ENCODE measurements at places on chromosomes 1 and 21.

- no peaks in the 10 kb centered on the region for H3K27me3 ChIP-seq
- H3K4me3 ChIP-seq = no peak overlapping the region
- H3K4me1 ChIP-seq = no peaks in the 10 kb centered on the region
- DNase-seq = no peak
- H3K27ac ChIP-seq = no peak overlapping the region
Measured at GRCh38 chr21:44734026-44734745, 22.8 kb upstream of the TSPEAR start.

DNA sequence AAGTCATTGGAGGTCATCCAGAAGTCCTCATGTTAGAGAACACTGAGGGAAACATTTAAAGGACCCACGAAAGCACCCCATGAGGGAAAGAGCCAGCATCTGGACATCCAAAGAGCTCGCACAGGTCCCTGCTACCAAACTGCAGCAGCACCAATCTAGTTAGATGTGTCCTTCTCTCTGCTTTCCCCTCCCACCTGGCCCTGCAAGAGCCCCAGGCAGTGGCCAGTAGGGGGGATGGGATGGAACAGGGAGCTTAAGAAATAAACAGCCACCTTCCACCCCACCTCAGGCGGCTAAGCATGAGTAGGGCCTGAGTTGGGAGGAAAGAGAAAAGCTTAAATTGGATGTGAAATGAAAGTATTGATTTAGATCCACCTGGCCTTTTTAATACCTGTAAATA lies 175.9 kb upstream of the KCND3 start:
- H3K27me3 ChIP-seq = no peaks in the 10 kb centered on the region
- no peaks in the 10 kb centered on the region for H3K36me3 ChIP-seq

GRCh38 chr21:33587792-33588484 lies 546 bp downstream of the DONSON start:
- no peak for DNase-seq
- peaks cover 14% of the 10 kb centered on the region for H3K4me1 ChIP-seq
- peak overlapping the region; percentile 60 for H3K4me3 ChIP-seq
- H3K36me3 ChIP-seq = no peaks in the 10 kb centered on the region

GRCh38 chr1:203492748-203493130 lies 1.2 kb upstream of the OPTC start:
- DNase-seq = no peak
- H3K36me3 ChIP-seq = no peaks in the 10 kb centered on the region
- peaks cover 9% of the 10 kb centered on the region for H3K4me1 ChIP-seq
- H3K27me3 ChIP-seq = peaks cover 4% of the 10 kb centered on the region
- no peak overlapping the region for H3K27ac ChIP-seq

DNA sequence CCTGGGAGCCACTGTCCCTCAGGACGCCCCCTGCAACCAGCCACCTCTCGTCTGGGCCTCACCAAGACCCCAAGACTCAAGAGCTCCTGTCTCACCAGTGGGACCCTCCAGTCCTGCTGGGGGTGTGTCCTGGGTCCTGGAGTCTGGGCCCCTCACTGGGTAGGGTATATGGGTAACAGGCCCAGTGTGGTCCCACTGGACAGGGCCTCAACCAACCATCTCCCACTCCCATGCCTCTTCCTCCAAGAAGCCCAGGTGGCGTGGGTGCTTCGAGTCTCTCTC lies 725 bp upstream of the VWA1 start:
- H3K4me1 ChIP-seq = peaks cover 7% of the 10 kb centered on the region
- peaks cover 24% of the 10 kb centered on the region for H3K27me3 ChIP-seq
- no peak for DNase-seq
- no peaks in the 10 kb centered on the region for H3K36me3 ChIP-seq
- H3K27ac ChIP-seq = no peak overlapping the region

GRCh38 chr1:14117700-14118099 lies 417.7 kb downstream of the PRDM2 start:
- DNase-seq = no peak
- H3K27ac ChIP-seq = no peak overlapping the region
- no peaks in the 10 kb centered on the region for H3K27me3 ChIP-seq
- H3K4me1 ChIP-seq = no peaks in the 10 kb centered on the region
- H3K36me3 ChIP-seq = no peaks in the 10 kb centered on the region
- no peak overlapping the region for H3K4me3 ChIP-seq

GRCh38 chr1:223087291-223088255 lies 55.5 kb downstream of the TLR5 start:
- H3K4me3 ChIP-seq = no peak overlapping the region
- H3K4me1 ChIP-seq = no peaks in the 10 kb centered on the region
- DNase-seq = no peak
- no peak overlapping the region for H3K27ac ChIP-seq

DNA sequence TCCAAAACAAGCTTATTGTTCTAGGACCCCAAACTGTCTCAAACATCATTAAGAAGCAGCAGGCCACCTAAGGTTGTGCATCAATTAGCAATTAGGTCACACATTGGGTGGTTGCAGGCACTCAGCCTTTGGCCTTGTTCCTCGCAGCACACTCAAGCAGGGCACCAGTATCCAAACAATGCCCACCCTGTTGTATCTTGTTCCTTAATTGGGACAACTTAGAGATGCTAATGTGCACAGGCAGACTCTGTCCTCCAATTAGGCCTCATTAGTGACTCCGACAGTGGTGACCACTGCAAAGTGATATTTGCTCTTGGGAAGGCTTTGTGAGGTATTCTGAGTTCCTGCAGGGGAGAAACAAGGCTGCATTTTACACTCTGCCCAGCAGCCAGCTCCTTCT lies 515.1 kb upstream of the PTBP2 start:
- no peaks in the 10 kb centered on the region for H3K27me3 ChIP-seq
- no peaks in the 10 kb centered on the region for H3K36me3 ChIP-seq
- no peak for DNase-seq

DNA sequence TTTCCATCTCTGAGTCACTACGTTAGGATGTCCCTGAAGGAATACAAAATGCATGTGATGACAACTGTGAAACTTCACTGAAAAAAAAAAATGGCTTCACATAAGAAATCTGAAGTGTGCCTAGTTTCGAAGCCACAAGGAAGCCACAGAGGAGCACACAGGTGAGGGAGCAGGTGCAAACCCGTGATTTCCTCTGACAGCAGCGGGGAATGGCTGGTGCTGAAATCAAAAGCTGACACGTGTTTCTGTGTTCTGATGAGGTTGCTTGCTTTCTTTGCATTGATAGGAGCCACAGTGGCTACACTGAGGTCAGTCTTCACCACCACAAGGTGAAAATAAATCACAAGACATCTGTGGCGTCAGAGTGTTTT lies 105.7 kb upstream of the TLR5 start:
- peaks cover 38% of the 10 kb centered on the region for H3K4me1 ChIP-seq
- no peak overlapping the region for H3K4me3 ChIP-seq
- peak overlapping the region; percentile 27 for H3K27ac ChIP-seq

DNA sequence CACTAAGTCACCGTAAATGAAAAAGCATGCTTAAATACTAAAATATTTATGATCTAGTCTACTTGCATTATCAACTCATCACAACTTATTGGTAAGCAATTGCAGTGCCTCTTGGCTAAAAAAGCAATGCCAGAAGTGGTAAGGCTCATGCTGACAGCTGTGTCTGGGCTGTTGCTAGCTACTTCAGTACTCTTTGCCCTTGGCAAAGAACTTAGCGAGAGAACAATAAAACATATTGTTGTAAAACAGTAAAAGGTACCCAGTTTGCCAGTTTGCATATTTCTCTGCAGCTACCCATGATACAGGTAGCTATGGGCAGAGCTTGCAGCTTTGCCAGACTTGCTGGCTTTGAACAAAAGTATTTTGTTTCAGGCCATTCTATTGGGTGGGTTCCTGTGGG lies 73.1 kb downstream of the ATP6V1G3 start:
- H3K27ac ChIP-seq = no peak overlapping the region
- no peak for DNase-seq
- no peaks in the 10 kb centered on the region for H3K27me3 ChIP-seq
- H3K4me3 ChIP-seq = no peak overlapping the region
- no peaks in the 10 kb centered on the region for H3K36me3 ChIP-seq

DNA sequence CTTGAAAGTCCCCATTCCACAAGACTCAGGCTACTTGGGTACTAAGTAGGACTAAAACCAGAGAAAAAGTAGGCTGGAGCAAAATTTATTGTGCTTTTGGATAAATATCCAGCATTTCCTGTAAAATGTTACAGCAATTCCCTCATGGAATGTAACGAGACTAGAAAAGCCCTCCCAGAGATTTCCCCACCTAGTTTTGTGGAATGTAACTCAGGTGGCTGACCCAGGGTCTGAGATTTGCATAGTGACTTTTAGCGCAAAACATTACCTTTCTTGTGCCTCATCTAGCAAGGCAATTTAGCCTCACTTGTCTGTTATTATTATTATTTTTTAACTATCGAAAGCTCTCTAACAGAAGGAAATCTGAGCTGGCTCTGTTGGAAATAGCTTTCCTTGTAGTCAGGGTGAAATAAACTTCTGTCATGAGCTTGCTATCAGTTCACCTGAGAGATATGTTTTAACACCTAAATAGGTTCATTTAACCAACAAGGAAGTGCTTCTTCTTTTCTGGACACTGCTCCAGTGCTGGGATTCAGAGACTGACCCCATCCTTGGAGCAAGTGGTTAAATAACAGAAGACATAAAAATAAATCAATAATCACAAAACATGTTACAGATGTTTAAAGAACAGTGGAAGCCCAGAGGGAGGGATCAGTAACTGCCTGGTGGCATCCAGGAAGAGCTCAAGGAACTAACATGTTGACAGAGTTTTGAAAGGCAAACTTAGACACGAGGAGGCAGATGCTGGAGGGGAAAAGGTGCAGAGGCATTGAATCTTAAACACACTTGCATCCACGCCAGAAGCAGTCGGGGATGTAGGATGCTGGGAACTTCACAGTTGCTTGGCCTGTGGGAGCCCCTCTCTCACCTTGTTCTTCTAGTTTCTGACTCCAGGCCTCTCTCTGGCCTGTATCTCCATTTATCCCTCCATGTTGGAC lies 68.3 kb upstream of the RHOU start:
- no peaks in the 10 kb centered on the region for H3K4me1 ChIP-seq
- H3K4me3 ChIP-seq = no peak overlapping the region
- DNase-seq = no peak
- no peak overlapping the region for H3K27ac ChIP-seq
- no peaks in the 10 kb centered on the region for H3K27me3 ChIP-seq
- H3K36me3 ChIP-seq = no peaks in the 10 kb centered on the region

GRCh38 chr1:208423526-208423925 lies 179.3 kb upstream of the PLXNA2 start:
- H3K27ac ChIP-seq = no peak overlapping the region
- no peaks in the 10 kb centered on the region for H3K4me1 ChIP-seq
- no peaks in the 10 kb centered on the region for H3K27me3 ChIP-seq

GRCh38 chr1:113784104-113784779 lies 25.0 kb upstream of the PHTF1 start:
- no peaks in the 10 kb centered on the region for H3K27me3 ChIP-seq
- peak; percentile 37 for DNase-seq
- H3K4me1 ChIP-seq = peaks cover 99% of the 10 kb centered on the region
- H3K4me3 ChIP-seq = peak overlapping the region; percentile 14
- peak overlapping the region; percentile 48 for H3K27ac ChIP-seq
